ENCODE measurements at places on chromosomes 7 and 10. TPM values are rescaled to one million over a fixed set of nuclear protein-coding genes. Genes with fewer than 3 reads are reported as not detected.

- H3K4me3 ChIP-seq, result no peak overlapping the region
- no peaks in the 10 kb centered on the region for H3K27me3 ChIP-seq
- peaks cover 15% of the 10 kb centered on the region for H3K36me3 ChIP-seq
- no peak overlapping the region for H3K27ac ChIP-seq
- no peaks in the 10 kb centered on the region for H3K4me1 ChIP-seq
- no peak for DNase-seq
These were observed 148.1 kb upstream of the GDF10 start for GRCh38 chr10:47151920-47152319.

DNA sequence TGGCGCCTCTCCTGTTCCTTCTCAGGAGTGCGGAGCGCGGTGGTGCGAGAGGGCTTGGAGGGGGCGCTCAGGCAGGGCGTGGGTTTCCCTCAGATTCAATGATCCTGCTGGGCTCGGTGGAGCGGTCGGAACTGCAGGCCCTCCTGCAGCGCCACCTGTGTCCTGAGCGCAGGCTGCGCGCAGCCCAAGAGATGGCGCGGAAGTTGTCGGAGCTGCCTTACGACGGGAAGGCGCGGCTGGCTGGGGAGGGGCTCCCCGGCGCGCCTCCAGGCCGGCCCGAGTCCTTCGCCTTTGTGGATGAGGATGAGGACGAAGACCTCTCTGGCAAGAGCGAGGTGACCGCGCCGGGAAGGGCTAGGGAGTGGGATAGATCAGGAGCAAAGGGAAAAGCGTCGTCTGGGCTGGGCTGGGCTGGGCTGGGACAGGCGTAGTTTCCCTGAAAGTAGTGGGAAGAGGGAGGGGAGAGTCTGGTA lies 17.0 kb downstream of the FAM131B start:
- H3K27me3 ChIP-seq, result peaks cover 34% of the 10 kb centered on the region
- H3K27ac ChIP-seq, result no peak overlapping the region
- peak; percentile 32 for DNase-seq

- no peak for DNase-seq
- no peaks in the 10 kb centered on the region for H3K36me3 ChIP-seq
- H3K4me3 ChIP-seq, result no peak overlapping the region
- H3K27me3 ChIP-seq, result peaks cover 20% of the 10 kb centered on the region
- H3K27ac ChIP-seq, result no peak overlapping the region
These were observed 132.6 kb downstream of the DNAJB6 start for GRCh38 chr7:157469181-157470016.

DNA sequence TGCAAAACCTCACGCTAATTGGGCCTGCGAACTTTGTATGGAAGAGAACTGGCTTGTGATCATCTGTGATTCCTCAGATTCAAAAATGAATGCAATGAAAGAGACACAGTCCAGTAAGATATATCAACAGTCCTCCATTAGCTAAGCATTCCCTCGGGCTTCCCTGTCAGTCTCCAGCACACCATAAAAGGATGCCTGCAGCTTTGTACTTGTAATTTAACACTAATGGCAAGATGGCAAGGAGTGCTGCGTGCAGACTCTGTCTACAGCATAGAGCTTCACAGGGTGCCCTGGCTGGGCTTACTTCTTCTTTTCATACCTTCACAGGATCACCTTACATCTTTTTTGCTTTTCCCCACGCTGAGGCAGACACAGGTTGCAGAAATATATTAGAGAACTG lies 200.0 kb downstream of the GFRA1 start:
- no peaks in the 10 kb centered on the region for H3K4me1 ChIP-seq
- no peaks in the 10 kb centered on the region for H3K36me3 ChIP-seq
- no peaks in the 10 kb centered on the region for H3K27me3 ChIP-seq
- H3K27ac ChIP-seq, result no peak overlapping the region
- no peak for DNase-seq

- H3K27ac ChIP-seq, result no peak overlapping the region
- H3K4me3 ChIP-seq, result no peak overlapping the region
- no peaks in the 10 kb centered on the region for H3K4me1 ChIP-seq
- H3K27me3 ChIP-seq, result no peaks in the 10 kb centered on the region
- no peak for DNase-seq
- no peaks in the 10 kb centered on the region for H3K36me3 ChIP-seq
These were observed 166.0 kb upstream of the ANK3 start for GRCh38 chr10:60555700-60556099.

DNA sequence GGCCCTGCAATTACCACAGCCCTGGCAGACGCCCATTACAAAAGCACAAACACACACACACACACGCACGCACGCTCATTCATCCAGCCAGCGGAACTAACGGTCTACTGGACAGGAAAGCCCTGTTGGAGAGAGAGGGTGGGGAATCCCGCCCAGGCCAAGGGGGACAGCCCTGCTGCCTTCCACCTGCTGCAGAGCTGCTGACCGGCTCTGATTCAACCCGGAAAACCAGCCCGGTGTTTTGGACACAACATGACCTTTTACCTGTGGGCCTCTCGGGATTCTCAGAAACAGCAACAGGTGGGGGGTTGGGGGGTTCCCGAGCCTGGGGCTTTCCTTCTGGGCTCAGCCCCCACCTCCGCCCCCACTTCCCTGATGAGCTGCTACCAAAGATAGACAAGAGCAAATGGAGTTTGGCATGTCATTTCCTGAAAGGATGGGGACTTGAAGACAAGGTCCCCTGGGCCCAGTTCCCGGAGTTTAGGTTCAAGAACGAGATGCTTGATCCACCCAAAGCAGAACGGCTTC lies 18.5 kb upstream of the SERPINE1 start:
- H3K27me3 ChIP-seq, result no peaks in the 10 kb centered on the region
- H3K4me3 ChIP-seq, result no peak overlapping the region
- no peaks in the 10 kb centered on the region for H3K36me3 ChIP-seq
- H3K27ac ChIP-seq, result no peak overlapping the region

Gene LOXL4
- 20.8 TPM for total RNA-seq
